Cortex of kidney (tissue), 1 donor: ENCODE measurements at places on chromosomes 13 and 19.
A peak's percentile ranks its signal among the peaks of the same experiment; 100 is the strongest.

GRCh38 chr19:10226376-10227025, 4.6 kb downstream of the S1PR2 start:
- no peak for DNase-seq

- DNase-seq: no peak
Observed at GRCh38 chr13:48567515-48568369, 34.9 kb upstream of the RCBTB2 start.

DNA sequence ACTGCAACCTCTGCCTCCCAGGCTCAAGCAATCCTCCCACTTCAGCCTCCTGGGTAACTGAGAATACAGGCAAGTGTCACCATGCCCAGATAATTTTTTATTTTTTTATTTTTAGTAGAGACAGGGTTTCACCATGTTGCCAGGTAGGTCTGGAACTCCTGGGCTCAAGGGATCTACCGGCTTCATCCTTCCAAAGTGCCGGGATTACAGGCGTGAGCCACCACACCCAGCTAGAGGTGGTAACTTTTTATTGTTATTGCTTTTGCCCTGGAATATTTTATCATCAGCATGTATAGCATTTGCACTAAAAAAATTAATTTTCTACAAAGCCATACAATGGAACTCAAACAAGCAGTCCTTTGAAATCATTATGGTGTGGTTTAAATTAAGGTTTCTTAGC, 14.0 kb downstream of the HAUS8 start:
- no peak for DNase-seq

DNA sequence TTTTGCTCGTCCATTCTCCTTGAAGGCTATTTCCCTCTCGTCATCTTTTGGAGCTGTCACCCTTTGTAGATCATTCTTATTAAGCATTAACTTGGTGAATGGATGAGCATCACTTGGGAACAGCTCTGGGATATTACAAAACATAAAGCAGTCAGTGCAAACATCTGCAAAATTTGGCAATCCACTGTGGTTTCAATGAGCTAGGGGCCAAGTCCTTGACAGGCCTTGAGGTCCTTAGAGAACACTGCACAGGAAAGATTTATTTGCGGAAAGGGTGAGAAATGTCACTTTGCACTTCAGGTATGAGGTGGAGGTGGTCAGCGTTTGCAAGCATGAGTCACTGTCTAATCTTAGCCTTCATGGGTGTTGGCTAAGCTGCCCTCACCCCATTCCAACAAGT, 239.7 kb upstream of the MAB21L1 start:
- no peak for DNase-seq

GRCh38 chr19:29609636-29610035, 3.6 kb downstream of the POP4 start:
- no peak for DNase-seq

DNA sequence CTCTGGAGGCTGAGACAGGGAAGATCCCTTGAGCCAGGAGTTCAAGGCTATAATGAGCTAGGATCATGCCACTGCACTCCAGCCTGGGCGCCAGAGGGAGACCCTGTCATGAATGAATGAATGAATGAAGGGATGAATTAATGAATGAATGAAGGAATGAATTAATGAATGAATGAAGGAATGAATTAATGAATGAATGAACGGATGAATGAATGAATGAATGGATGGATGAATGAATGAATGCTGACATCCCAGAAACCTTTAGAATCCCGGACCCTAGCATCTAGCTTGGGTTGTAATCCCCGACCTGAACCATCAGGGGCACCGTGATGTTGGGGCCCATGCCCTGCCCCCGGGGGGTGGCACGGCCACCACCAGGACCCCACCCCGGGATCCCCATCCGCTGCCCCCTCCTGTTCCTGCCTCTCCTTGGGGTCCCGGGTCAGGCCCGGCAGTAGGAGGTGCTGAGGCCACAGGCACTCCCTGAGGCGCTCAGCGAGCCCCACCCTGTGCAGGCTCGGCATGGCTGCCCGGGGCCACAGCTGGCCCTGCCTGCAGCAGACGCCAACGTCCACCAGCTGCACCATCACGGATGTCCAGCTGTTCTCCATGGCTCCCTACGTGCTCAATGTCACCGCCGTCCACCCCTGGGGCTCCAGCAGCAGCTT, 3.4 kb downstream of the EBI3 start:
- DNase-seq: no peak

GRCh38 chr19:39401070-39401548, 5.5 kb upstream of the ZFP36 start:
- no peak for DNase-seq

GRCh38 chr19:947090-947706, 21.4 kb downstream of the ARID3A start:
- DNase-seq: no peak

- no peak for DNase-seq
Observed at GRCh38 chr19:44570984-44571684, 41.7 kb upstream of the CEACAM20 start.

DNA sequence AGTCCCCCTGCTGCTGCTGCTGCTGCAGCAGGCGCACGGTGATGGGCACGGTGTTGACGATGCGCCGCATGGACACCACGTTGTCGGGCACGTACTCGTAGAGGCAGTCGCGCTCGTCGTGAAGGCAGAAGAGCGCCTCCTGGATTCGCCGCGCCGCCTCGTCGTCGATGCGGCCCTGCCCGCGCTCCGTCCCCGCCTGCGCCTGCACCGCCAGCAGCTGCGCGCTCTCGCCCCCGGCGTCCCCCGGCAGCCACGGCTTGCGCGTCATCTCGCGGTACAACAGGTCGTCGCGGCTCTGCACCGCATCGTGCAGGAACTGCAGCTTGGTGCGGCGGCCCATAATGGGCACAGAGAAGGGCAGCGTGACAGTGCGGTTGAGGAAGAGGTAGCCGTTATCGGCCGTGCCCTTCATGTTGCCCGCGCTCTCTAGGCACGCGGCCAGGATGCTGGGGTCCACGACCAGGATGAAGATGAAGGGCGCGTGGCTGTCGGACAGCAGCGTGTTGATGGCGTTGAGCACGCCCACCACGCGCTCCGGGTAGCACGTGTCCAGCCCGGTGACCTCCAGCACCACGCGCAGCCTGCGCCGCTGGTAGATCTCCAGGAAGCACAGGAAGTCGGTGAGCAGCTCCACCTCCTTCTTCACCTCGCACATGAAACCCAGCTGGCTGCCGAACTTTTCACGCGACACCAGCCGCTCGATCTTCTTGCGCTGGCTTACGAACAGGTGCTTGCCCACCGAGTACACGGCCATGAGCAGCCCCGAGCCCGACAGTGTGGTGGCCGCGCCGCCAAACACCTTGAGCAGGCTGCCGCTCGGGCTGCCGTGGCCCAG, 8.1 kb downstream of the NKPD1 start:
- DNase-seq: no peak

DNA sequence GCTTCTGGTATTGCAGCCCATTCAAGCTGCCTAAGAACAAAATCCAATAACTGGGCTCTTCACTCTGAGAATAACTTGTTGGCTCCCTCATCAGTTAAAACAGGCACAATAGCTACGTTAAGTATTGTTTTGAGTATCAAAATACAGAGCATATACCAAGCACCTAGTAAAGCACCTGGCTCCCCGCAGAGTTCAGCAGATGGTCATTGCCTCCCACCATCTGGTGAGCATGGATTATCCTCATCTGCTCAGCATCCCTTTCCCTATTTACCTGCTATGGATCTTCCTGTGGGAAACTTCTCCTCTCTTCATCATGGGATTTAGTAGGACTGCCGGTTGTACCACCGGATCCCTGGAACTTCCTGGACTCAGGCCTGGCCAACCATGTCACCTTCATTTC, 199.2 kb upstream of the MAB21L1 start:
- no peak for DNase-seq

- DNase-seq: no peak
Observed at GRCh38 chr19:18229474-18229873, 3.2 kb upstream of the PDE4C start.

DNA sequence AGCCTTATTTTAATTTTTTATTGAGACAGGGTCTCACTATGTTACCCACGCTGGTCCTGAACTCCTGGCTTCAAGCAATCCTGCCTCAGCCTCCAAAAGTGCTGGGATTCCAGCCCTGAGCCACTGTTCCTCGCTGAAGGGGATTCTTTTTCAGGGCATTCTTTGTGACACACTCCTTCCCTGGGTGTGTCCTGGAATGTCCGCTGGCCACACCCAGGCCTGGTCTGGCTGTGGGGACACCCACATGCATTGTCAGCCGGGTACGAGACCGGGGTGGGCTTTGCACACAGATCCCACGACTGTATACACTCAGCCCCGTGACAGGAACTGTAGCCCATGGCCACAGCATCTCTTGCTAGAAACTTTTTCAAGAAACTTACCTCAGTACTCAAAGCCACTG, 34.4 kb upstream of the GATAD2A start:
- DNase-seq: no peak

- DNase-seq: no peak
Observed at GRCh38 chr13:35912841-35913240, 218.3 kb downstream of the DCLK1 start.

DNA sequence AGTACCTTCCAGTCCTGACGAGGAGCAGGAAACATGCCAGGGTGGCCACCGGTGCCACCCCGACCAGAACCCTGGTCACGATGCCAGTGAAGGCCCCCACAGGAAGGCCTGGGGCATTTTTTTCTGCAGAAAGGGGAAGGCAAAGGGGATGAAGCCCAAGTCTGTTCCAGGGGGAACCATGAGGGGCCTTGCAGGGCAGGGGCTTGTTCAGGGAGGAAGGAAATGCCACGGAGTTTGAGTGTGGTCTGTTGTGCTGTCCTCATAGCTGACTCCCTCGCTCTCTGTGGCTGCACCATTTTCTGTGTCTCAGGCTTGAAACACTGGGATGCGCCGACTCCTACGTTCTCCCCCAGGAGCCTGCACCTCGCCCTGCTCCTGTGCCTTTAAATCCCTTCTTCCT, 27.5 kb upstream of the CEACAM1 start:
- DNase-seq: no peak

DNA sequence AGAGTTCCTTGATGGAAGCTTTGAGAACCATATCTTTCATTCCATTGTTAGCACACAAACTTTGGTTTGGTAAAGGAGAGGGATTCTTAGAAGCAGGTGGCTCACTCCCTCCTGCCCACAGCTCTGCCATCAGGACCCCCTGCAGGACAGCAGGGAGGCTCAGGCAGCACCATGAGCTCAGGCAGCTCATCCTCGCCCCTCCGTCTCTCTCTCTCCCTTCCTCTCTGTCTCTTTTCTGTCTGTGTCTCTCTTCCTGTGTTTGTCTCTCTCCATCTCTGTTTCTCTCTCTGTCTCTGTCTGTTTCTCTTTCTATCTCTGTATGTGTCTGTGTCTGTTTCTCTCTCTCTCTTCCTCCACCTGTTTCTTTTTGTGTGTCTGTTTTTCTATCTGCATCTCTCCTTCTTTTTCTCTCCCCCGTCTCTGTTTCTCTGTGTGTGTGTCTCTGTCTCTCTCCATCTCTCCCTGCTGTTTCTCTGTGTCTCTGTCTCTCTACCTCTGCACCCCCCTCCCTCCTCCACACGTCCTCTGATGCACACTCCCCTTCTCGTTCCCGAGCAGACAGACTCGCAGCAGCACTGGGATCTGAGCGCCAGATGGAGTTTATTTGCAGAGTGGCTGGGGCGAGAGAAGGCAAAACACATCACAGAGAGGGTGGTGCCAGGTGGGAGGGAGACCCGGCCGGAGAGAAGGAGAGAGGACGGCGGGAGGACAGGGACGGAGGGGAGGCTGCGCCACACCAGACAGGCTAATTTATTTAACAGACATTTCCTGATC, 8.7 kb downstream of the SBK2 start:
- no peak for DNase-seq

DNA sequence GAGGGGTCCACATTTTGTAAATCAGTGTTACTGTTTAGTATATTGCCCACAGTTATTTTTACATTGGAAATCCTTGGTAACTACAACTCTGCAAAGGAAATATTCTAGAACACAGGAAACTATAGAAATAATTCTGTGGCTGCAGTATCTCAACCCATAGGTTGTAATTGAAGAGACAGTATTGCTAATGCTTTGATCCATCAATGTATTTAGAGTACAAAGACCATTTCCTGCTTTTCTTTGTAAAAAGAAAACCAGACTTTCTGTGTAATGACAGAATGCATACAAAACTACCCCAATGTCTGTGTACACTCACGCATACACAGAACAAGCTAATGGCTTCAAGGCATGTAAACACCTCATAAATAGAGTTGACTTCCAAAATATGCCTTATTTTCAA, 622.1 kb upstream of the ARGLU1 start:
- DNase-seq: no peak

GRCh38 chr13:48857576-48857975, 118.1 kb upstream of the FNDC3A start:
- DNase-seq: no peak

GRCh38 chr13:97979051-97979450, 25.6 kb downstream of the IPO5 start:
- no peak for DNase-seq

GRCh38 chr19:35034588-35035382, 4.5 kb downstream of the SCN1B start:
- no peak for DNase-seq

DNA sequence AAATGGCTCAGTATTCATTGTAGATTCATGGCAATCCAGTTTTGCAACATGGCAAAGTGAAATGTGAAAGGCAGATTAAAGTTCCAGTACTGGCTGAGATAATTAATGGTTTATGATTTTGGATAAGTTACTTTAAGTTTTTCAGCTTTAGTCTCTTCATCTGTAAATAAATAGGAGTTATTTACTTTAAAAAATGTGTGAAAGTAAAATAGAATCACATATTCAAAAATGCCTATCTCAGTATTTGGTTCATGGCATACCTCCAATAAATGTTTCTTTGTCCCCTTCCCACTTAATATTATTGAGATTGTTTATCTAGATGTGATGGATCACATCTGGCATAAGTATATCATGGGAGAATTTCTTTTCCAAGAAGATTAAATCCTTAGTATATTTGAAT, 426.0 kb downstream of the GPC5 start:
- DNase-seq: no peak

GRCh38 chr13:50809133-50810090, 34.1 kb downstream of the DLEU7 start:
- no peak for DNase-seq

GRCh38 chr13:30408319-30409101, 13.8 kb upstream of the UBE2L5 start:
- peak; percentile 85 for DNase-seq

DNA sequence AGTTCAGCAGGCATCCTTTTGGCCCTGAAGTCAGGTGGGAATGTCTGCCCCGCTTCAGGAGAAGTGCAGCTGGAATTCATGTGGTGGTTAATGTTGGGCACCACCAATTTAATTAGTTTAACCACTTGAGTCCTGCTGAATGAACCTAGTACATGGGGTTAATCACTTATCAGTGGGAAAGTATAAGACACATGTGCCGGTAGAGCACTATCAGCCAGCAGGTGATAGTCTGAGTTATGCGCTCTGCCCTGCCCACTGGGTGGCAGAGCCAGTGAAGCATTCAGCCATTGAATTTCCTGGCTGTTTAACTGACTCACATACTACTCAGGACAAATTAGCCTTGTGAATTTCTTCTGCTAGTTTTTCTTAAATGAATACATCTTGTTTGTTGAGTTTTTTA, 789.7 kb upstream of the PRR20A start:
- no peak for DNase-seq
